ENCODE measurements at places on chromosomes 5 and 9.

GRCh38 chr9:125375820-125376219, 114.2 kb downstream of the GAPVD1 start:
- no peak for DNase-seq

GRCh38 chr5:125713109-125713805, 710.0 kb upstream of the GRAMD2B start:
- DNase-seq, result no peak

GRCh38 chr5:76720988-76721569, 5.2 kb downstream of the F2R start:
- DNase-seq, result no peak

- DNase-seq, result no peak
Measured at GRCh38 chr9:81519816-81520495, 169.4 kb downstream of the TLE1 start.

DNA sequence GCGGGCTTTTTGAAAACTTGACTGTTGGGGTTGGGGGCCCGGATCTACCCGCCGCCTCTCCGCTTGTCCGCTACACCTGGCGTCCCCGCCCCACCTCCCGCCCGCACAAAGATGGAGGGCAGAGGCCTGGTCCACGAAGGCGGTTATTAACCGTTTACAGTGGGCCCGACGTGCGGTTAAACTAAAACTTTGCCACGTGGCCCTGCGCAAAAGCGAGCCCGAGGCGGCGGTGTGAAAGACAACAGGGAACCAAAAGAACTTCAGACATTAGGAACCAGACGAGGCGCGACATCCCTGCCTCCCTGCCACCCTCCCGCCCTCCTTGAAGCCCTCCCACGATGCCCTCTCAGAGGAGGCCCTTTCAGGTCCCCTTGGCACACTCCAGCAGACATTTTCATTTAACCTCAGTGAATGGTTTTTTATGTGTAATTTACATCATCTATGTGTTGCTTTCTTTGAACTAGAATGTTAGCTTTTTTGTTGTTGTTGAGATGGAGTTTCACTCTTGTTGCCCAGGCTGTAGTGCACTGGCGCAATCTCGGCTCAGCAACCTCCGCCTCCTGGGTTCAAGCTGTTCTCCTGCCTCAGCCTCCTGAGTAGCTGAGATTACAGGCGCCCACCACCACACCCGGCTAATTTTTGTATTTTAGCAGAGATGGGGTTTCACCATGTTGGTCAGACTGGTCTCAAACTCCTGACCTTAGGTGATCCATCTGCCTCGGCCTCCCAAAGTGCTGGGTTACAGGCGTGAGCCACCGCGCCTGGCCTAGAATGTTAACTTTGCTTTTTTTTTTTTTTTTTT, 999 bp upstream of the HNRNPA0 start:
- no peak for DNase-seq

- no peak for DNase-seq
Measured at GRCh38 chr5:74864823-74865222, 1.4 kb downstream of the FAM169A start.

- no peak for DNase-seq
Measured at GRCh38 chr9:85554349-85554748, 187.4 kb downstream of the AGTPBP1 start.

GRCh38 chr5:68730220-68730978, 363.4 kb upstream of the SLC30A5 start:
- DNase-seq, result no peak

DNA sequence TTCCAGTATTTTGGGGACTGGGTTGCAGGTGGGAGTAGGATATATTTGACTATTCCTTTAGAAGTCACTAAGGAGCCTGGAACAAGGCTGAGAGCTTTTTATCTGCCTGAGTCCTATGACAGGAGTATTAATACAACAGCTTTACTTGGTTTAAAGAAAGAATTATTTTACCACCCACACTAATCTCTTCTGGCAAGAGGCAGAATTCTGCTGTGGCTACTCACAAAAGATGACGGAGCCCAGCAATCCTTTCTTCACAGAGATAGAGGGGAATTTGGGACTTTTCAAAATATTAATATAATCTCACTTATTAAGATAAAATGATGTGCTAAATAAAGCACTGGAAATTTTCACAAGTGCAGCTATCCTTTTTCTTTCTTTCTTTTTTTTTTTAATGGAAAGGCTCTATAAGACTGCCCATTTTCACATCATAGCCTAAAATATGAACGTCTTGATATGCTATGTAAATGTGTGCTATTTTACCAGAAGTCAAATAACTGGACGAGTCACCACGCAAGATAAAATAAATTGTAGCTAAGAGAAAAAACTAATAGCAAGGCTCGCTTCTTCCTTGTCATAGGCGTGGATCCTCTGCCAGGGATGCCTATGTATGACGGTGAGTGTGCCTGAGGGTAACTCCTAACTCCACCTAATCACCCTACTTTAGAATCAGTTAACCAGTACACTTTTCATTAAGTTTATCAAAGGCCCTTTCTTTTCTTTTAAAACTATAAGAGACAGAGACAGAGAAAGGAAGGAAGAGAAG, 76.3 kb downstream of the ZNF608 start:
- DNase-seq, result no peak

GRCh38 chr5:98556712-98557111, 216.8 kb upstream of the RGMB start:
- no peak for DNase-seq

- DNase-seq, result no peak
Measured at GRCh38 chr9:33858423-33858822, 41.5 kb downstream of the UBE2R2 start.

GRCh38 chr5:146032911-146033310, 72.5 kb downstream of the PLAC8L1 start:
- DNase-seq, result no peak
